MCF 10A (cell line): ENCODE measurements at places on chromosomes 7 and 10. TPM values are rescaled to one million over a fixed set of nuclear protein-coding genes. Genes with fewer than 3 reads are reported as not detected.

- peak; percentile 14 for DNase-seq
- no peaks in the 10 kb centered on the region for H3K27me3 ChIP-seq
- H3K4me1 ChIP-seq: peaks cover 5% of the 10 kb centered on the region
- no peak overlapping the region for H3K4me3 ChIP-seq
Observed at GRCh38 chr10:75987616-75988015, 556.2 kb downstream of the LRMDA start.

DNA sequence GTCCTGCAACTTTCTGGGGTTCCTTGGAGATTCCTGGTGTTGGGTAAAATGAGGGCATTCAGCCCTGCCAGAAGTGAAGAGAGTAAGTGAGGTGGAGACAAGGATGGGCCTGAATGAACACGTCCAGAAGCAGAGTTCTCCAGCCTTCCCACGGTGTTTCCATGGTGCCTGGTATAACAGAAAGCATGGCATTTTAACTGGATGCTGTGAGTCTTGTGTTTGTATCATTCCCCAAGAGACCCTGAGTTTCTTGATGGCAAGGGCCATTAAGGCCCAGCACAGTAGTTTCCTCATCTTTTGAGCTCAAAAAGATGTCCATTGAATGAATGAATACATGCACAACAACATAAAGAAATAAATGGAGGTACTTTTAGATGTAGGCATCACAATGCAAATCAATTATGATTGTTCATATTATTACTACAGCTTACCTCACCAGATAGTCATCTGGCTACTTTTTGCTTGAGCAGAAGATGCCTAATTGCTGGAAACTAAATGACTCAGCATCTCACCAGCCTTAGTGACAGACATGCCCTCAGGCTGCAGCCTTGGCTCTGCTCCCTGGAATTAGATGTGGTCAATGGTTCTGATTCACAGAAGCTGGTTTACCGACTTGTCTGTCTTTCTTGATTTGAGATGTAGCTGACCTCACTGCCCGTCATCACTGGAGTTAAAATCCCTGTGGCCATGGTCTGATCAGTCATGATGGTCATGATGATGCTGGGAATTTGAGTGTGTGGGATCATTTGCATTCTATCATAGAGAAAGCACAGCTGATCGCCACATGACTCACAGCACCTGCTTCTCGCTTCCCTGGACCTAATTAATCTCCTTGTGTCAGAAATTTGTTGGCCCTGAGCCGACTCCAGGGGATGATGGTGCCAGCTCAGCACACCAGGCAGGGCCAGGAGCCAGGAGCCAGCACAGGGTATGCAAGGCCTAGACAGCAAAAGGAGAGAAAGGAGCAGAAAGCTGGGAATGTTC lies 83.9 kb downstream of the CXCL12 start:
- DNase-seq: peak; percentile 97
- no peak overlapping the region for H3K4me3 ChIP-seq
- H3K4me1 ChIP-seq: peaks cover 16% of the 10 kb centered on the region
- H3K36me3 ChIP-seq: no peaks in the 10 kb centered on the region
- H3K27me3 ChIP-seq: peaks cover 22% of the 10 kb centered on the region

DNA sequence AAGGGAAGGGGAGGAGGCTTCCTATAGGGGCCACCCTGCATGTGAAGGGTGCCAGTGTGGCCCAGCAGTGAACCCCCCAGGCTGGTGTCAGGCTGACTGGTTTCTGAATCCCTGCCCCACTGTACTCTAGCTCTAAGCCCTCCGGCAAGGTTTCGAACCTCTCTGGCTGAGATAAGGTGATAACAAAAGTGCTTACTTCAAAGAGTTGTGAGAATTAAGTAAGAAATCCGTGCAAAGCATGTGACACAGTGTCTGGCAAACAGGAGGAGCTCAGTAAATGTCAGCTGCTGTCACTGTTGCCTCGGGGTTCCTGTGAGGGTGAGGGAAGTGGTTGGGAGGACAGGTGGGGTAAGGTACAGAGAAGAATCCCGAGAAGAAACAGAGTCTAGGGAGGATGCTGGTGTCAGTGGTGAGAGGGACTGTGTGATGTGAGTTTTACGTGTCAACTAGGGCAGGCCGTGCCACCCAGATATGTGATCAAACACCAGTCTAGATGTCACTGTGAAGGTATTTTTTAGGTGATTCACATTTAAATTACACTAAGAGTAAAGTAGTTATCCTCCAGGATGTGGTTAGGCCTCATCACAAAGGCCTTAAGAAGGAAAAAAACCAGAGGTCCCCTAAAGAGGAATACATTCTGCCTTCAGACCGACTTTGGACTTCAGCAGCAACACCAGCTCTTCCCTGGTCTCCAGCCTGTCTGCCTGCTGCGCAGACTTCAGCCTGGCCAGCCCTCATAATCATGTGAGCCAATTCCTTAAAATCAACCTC lies 64.4 kb downstream of the BPGM start:
- H3K36me3 ChIP-seq: no peaks in the 10 kb centered on the region
- no peaks in the 10 kb centered on the region for H3K4me1 ChIP-seq
- H3K27ac ChIP-seq: no peak overlapping the region
- no peak for DNase-seq
- H3K27me3 ChIP-seq: no peaks in the 10 kb centered on the region
- no peak overlapping the region for H3K4me3 ChIP-seq

GRCh38 chr7:156534925-156535324 lies 105.6 kb upstream of the RNF32 start:
- DNase-seq: peak; percentile 33
- no peak overlapping the region for H3K4me3 ChIP-seq
- peaks cover 25% of the 10 kb centered on the region for H3K27me3 ChIP-seq

DNA sequence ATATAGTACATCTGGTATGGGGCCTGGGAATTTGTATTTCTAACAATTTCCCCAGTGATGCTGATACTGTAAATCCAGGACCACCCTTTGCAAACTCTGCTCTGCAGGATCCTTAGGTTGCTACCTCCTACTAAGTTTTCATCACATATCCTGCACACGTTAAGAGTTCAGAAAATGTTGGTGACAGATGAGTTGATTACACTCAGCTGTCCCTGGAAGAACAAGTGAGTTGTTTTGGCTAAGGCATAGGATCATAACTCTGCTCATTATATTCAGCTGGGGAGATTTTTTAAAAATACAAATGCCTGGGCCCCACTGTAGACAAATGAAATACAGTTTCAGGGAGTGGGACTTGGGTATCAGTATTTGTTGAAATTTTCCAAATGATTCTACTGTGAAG lies 274.6 kb upstream of the HABP2 start:
- no peak for DNase-seq
- H3K27me3 ChIP-seq: peaks cover 1% of the 10 kb centered on the region
- no peak overlapping the region for H3K4me3 ChIP-seq
- H3K27ac ChIP-seq: no peak overlapping the region

GRCh38 chr7:16923019-16923418 lies 41.2 kb upstream of the AGR3 start:
- no peaks in the 10 kb centered on the region for H3K27me3 ChIP-seq
- H3K27ac ChIP-seq: no peak overlapping the region
- peaks cover 23% of the 10 kb centered on the region for H3K4me1 ChIP-seq
- no peaks in the 10 kb centered on the region for H3K36me3 ChIP-seq

DNA sequence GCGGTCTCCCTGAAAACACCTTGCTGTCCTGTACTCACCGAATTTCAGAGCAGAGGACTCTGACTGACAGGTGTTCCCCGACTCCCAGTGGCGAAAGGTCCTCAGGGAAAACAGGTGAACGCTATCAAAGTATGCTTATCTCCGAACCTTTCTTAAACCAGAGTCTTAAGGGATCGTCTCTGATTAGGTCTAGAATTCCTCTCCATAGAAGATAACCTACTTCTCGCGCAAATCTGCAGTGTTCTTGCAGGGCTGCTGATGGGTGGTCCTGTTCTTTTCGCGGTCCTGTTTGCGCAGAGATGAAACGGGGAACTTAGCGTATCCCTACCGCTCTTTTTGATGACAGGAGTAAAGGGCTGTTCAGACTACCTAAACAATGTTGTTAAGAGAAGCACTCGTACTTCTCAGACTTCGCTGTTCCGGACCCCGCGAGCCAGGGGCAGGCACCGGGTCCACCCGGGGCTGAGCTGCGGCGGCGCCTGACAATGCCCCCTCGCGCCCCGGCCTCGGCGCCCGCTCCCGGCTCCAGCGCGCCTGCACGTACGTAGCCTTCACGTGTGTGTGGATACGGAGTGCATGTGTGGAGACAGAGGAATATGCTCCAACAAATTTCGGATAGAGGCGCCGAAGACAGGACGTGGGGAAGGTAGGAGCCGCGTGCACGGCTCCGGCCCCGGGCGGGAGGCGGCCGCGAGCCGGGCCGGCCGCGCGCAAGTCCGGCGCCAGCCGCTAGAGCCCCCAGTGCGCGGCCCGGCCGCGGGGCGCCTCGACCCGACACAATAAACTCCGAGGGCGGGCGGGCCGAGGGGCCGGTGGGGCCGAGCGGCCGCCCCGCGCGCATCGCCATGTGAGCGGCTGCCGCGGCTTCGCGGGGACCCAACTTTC lies 766 bp upstream of the ZMYND11 start:
- H3K4me3 ChIP-seq: peak overlapping the region; percentile 74
- no peaks in the 10 kb centered on the region for H3K27me3 ChIP-seq
- peaks cover 24% of the 10 kb centered on the region for H3K4me1 ChIP-seq
- peak overlapping the region; percentile 57 for H3K27ac ChIP-seq

DNA sequence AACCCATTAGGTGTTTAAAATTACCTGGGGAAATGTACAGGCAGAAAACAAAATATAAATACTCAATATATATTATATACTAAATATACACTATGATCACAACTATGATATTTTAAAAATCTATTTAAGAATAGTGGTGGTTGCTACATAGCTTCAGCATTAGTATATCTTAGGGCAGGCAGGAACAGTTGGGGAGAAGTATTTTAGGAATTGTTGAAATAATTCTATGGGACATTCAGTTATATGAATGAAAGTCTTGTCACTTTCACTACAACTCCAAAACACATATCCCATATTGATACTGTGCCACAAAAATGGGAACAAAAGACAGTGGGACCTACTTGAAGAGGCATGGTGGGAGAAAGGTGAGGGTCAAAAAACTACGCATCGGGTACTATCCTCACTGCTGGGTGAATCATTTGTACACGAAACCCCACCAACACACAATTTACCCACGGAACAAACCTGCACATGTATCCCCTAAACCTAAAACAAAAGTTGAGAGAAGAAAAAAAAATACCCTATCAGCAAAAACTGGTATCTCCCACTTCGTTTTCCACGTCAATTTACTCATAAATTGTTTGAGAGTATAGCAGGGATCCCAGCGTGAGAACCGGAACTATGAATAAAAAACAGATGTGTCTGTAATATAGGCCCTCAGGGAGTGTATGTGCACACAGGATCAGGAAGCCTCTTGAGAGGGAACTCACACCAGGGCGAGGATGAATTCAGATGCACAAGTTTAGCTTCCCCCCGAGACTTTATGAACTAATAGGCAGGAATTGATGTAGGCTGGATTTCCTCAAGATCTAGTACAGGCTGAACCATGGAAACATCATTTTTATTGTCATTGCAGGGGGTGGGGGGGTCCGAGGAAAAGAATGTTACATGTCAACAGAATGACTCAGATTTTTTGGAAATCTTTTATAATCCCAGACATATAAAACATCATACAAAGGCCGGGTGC lies 16.2 kb downstream of the SLC16A12 start:
- peak; percentile 22 for DNase-seq
- peaks cover 14% of the 10 kb centered on the region for H3K4me1 ChIP-seq
- H3K27me3 ChIP-seq: no peaks in the 10 kb centered on the region
- H3K27ac ChIP-seq: no peak overlapping the region
- H3K4me3 ChIP-seq: no peak overlapping the region

DNA sequence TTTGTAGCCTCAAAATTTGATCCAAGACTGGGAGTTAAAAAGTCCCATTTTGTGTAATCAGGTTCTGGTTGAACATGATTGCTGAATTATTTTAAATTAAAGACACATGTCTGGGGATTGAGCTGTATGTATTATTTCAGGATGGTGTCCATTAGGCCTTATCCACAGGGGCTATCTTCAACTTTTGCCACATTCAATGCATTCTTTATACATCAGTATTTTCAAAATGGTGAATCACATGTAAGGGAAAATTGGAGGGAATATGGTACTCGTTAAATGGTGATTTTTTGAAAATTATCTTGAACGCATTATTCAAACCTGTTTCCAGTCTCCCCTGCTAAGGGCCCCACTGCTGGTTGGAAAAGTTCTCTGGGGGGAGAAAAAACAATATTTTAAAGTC lies 367.7 kb upstream of the NPVF start:
- H3K4me1 ChIP-seq: no peaks in the 10 kb centered on the region
- DNase-seq: no peak
- no peak overlapping the region for H3K27ac ChIP-seq
- H3K36me3 ChIP-seq: no peaks in the 10 kb centered on the region

GRCh38 chr10:43867667-43868565 lies 219.2 kb upstream of the ZNF32 start:
- peak; percentile 79 for DNase-seq
- no peak overlapping the region for H3K4me3 ChIP-seq
- peaks cover 8% of the 10 kb centered on the region for H3K4me1 ChIP-seq
- H3K36me3 ChIP-seq: no peaks in the 10 kb centered on the region
- peaks cover 14% of the 10 kb centered on the region for H3K27me3 ChIP-seq

GRCh38 chr10:19888061-19888660 lies 71.9 kb downstream of the PLXDC2 start:
- peaks cover 13% of the 10 kb centered on the region for H3K4me1 ChIP-seq
- no peak for DNase-seq
- H3K4me3 ChIP-seq: no peak overlapping the region

DNA sequence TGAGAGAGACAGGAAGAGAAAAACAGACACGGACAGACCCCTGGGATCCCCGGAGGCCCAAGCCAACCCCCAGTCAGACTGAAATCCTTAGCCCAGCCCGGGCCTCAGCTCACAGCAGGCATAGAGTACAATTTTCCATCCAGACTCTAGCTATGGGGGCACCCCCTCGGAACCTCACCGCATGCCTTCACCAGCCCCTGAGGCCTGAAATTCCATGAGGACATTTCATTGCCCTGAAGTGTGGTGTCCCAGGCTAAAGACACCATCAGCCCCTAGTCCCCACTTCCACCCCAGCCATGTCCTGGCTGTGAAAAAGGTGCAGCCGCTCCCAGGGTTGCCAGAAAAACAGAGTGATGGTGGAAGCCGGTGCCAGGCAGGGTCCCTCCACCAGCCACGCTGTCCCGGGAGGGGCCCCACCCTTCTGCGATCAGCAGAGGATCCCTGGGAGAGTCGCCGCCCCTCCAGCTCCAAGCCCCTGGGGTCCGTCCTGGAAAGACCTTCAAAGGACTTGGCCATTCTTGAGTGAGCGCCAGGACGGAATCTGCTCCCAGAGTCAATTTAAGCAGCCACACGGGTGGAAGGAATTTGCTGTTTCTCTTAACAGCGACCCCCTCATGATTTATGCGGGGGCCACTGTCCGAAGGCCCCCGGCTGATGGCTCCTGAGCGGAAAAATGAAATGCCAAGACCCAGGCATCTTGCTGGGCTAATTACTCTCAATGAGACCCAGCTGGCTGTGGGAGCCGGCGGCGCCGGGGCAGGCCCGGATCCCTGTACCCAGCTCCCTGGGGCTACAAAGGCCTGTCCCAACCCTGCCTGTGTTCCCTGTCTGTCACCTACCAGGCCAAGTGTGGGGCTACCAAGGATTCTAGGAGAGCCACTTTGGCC lies 23.2 kb downstream of the MYL10 start:
- no peaks in the 10 kb centered on the region for H3K27me3 ChIP-seq
- H3K36me3 ChIP-seq: no peaks in the 10 kb centered on the region
- H3K27ac ChIP-seq: no peak overlapping the region
- no peaks in the 10 kb centered on the region for H3K4me1 ChIP-seq
- no peak overlapping the region for H3K4me3 ChIP-seq
- DNase-seq: no peak

The RAB11FIP2 gene
- 23.9 and 27.1 TPM in 2 replicates for total RNA-seq

The LAMB1 gene
- 199 and 275 TPM in 2 replicates for total RNA-seq

The CLCN1 gene
- not detected in 2 replicates for total RNA-seq

The PRSS37 gene
- total RNA-seq: not detected in 2 replicates
